ENCODE measurements at places on chromosomes 7 and 10.

DNA sequence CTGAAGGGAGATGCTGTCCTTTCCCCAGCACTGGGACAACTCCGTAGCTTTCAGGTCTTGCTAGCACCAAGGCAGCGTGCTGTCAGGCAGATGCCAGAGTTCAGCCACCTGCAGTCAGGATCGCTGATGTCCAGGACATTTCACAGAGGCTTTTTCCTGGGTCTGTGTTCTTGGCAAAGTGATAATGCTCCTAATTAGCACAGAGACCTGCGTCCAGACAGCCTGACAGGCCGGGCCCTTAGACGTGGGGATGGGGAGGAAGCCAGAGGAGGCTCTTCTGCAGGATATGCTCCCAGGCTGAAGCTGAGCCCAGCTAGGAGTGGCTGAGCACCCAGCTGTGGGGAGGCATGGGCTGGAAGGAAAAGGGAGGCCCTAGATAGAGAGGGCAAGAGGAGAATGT lies 82.5 kb upstream of the TBX20 start:
- DNase-seq: no peak

DNA sequence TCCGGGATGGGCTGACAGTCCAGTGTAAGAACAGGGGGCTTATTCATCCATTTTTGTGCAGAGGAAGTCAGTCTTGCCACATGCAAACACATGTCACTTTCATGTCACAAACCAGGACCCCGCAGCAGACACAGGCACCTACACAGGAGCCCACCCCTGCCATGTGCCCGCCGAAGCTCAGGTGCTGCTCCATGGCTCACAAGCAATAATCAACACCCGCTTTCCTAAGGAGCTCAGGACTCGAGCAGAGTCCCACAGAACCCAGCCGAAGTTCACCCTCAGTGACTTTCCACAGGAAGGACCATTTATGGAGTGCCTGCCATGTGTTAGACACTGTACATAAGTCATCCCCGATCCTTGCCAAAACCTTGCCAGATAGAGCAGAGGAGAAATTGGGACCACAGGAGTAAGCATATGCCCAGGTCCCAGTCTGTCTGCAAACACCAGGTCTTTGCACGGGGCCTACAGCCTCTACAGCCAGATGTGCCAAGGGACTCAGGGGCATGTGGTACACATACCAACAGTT lies 99.4 kb downstream of the EBF3 start:
- no peak for DNase-seq

GRCh38 chr7:5429253-5429856 lies 5.7 kb upstream of the TNRC18 start:
- DNase-seq: peak; percentile 80

DNA sequence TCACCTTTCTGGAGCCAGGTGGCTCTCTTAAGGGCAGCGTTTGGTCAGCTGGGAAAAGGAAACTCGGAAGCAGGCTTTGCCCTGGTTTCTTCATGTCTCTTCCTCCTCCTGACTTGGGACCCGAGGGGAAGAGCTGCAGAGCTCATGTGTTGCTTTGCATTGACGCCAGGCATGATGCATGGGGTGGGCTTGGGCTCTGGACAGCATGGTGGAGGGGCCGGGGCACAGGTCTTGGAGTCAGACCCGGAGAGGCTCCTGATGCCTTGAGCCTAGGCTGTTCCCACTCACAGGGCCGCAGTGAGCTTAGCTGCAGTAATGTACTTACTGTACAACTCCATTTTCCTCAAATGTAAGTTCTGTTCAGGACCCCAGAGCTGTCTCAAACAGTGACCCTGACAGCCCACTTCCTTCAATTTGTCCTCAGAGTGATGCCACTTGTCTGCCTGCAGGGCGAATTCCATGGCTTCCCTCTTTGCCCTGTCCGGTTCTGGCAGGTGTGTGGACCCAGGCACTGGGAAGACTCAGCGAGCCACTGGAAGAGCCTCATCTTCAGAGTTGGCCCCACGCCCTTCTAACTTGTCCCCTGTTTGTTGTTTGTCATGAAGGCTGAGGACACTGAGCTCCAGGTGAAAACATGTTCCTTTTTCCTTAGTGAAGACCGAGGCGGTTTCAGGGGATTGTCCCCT lies 50.2 kb downstream of the ZNF467 start:
- DNase-seq: no peak

DNA sequence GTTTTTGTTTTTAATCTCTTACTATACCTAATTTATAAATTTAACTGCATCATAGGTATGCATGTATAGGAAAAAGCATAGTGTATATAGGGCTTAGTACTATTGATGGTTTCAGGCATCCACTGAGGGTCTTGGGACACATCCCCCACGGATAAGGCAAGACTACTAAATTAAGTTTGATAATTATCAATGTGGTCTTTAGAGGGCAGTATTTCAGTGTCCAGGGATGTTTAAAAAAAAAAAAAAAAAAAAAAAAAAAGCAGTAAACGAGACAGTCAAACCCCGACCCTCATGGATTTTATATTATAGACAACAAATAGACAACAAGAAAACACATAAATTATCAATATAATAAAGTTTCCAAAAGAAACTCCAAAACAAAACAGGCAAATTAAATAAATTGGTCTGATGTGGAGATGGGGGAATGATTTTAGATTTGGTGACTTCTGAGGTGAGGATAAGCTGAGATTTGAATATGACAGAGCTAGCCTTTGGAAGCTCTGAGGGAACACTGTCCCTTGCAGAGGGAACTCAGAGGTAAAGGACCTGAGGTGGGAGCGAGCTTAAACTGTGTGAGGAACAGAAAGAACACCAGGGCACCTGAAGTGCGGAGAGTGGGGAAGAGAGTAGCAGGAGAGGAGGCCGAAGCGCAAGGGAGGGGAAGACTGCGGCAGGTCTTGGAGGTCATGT lies 14.8 kb downstream of the ACSM6 start:
- no peak for DNase-seq

- no peak for DNase-seq
Observed at GRCh38 chr7:144787127-144787526, 48.7 kb downstream of the TPK1 start.

- no peak for DNase-seq
Observed at GRCh38 chr10:70619271-70620019, 16.9 kb upstream of the PRF1 start.

- DNase-seq: no peak
Observed at GRCh38 chr7:129073738-129074137, 18.8 kb upstream of the TNPO3 start.

GRCh38 chr7:79334334-79334733 lies 119.1 kb downstream of the MAGI2 start:
- no peak for DNase-seq

- no peak for DNase-seq
Observed at GRCh38 chr7:43590862-43591557, 8.1 kb downstream of the STK17A start.

DNA sequence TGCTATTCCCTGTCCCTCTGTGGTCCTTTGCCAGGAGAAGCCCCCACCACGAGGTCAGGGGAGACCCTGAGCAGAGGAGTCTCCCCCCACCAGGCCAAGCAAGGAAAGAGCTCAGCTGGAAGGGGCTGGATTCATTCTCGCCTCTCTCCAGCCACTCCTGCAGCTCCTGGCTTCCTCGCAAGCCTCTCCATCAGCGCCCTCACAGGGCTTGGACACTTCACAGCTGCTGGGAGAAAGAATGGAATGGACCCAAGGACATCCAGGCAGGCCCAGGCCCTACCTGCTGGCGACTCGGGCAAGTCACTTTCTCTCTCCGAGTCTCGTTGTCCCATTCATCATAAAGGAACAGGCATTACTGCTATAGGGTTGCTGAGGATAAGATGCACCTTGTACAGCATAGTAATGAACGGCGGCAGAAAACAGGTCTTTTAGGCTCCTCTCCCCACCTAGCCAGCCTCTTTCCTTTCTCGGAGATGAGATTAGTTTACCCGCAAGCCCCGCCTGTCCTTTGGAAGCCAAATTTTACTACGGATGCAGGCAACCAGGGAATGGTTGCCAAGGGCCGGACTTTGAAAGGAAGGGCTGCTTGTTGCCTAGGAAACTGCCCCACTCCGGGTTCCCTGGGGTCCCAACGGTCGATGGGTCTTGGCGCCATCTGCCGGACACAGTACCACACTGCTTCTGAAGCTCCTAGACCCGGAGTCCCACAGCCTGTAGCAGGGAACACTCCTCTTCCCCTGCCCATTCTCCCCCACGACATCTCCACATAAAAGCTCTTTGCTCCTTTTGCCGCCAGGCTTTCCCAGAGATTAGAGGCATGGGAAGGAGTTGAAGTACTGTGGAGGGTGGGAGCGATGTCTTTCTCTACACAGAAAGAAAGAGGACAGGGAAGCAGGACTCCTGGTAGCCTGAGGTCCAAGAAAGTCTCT lies 22.3 kb downstream of the IMPDH1 start:
- no peak for DNase-seq

- no peak for DNase-seq
Observed at GRCh38 chr10:3982746-3983442, 197.9 kb upstream of the KLF6 start.

GRCh38 chr7:20574784-20575720 lies 40.4 kb upstream of the ABCB5 start:
- DNase-seq: no peak

GRCh38 chr10:94143261-94143660 lies 149.5 kb downstream of the PLCE1 start:
- DNase-seq: no peak

Measured in breast epithelium (tissue), 4 donors.